ENCODE measurements at places on chromosomes 5 and 9.
A peak's percentile ranks its signal among the peaks of the same experiment; 100 is the strongest.

GRCh38 chr5:139976703-139977102 is 66.4 kb downstream of the NRG2 start:
- no peak for DNase-seq

DNA sequence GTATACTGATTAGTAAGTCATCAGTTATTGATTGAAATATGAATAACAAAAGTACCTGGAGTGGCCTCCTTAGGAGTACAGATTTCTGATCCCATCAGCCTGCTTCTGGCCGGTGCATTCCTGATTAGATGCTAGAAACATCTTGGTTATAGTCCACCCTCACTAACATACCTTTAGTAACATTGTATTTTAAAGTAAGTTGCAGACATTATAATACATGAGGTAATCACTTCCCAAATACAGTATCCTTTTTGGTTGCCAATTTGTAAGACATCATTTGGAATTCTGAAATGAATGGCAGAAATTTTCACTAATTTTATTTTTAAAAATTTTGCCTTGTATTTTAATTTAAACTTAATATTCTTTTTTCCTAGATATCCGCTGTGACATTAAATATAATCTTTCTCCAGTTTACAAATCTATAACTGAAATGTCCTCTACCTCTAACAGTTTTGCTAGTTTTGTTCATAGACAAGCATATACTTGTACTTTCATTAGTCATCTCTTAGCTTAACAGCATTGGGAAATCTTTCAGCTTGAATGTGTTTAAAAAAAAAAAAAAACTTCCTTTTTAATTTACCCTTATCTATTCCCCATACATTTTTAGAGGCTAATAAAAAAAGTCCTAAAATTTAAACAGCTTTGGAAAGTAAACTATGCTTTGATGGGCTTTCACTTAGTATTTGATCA is 178.9 kb downstream of the XRCC4 start:
- DNase-seq: no peak

DNA sequence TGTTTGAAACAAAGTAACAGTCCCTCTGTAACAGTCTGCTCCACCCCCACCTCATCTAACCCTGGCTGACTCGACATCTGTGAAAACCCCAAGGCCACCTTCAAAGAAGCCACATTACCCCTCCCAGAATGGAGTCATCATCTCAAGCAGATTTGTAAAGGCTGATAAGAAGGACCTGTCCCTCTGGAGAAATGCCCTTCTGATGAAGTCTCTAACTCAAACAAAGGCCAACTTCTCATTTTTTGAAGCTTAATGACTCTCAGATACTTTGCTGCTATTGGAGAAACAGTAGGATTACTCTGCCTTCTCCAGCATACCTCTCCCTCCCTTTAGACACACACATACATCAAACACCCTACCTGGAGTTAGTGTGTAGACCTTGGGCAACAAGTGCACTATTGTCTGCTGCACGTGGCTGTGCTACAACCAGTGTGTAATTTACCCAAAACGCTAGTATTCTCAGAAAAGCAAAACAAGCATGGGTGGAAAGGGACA is 5.3 kb upstream of the SUSD1 start:
- no peak for DNase-seq

- no peak for DNase-seq
Measured at GRCh38 chr9:16482764-16483163, 387.7 kb downstream of the BNC2 start.

DNA sequence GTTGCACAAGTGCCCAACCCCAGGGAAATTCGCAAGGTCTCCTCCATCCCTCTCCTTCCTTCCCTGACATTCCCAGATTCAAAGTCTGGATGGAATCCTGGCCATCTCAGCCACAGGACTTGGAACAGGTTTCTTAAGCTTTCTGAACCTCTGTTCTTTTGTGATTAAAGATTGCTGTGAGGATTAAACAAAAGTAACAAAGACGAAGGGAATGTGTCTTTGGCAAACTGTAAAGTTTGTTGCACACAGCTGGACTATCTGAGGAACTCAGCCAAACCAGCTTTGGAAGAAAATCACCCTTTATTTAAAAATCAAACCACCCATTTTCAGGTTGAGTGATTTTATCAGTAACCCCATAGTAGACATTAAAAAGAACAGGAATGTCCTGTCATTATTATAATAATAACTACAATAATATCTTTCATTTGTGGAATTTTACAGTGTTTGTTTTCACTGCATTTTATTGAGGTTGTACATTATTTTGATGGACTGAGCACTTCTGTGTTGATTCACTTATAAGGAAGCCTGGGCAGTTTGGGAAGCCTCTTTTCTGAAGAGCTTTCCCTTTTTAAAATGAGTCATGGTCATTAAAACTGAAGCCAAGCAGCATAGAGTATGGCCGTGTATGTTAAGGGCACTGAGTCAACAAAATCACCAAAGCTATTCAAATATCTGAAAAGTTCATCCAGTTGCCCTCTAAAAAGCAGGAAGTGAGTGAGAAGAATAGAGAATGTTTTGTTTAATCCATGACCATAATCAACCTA is 310.2 kb downstream of the AGTPBP1 start:
- DNase-seq: no peak

DNA sequence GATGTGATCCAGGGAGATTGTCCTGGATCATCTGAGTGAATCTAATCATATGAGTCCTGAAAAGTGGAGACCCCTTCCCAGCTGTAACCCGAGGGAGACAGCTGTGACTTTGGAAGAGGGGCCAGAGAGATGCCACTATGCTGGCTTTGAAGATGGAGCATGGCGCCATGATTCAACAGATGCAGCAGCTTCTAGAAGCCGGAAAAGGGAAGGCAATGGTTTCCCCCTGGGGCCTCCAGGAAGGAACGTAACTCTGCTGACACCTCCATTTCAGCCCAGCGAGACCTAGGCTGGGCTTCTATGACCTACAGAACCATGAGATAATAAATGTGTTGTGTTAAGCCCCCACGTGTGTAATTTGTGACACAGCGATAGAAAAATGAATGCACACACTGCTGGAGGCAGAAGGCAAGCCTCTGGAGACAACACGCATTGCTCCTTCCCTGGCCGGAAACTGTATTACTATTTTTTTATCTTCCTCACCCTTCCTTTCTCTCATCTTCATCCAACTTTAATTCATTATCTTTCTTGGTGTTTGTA is 16.6 kb upstream of the SARDH start:
- DNase-seq: no peak

GRCh38 chr9:36992501-36993316 is 41.4 kb downstream of the PAX5 start:
- DNase-seq: no peak

DNA sequence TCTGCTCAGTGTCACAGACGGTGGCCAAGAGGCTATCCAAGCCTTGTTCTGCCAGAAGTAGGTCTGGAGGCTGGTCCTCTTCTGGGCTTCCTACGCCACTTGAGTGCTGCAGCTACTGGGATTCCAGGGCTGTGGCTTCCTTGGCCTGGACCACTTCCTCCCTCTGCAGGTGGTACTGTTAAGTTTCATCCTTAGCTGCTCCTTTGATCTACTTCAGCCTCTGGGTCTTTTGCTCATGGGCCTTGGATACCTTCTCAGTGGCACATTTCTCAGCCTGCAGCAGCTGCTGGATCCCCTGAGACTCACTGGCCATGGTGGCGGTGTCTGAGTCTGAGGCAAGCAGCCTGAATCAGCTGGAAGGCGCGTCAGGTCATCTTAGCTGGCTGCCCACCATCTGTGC is 10.3 kb downstream of the CNOT8 start:
- DNase-seq: no peak

GRCh38 chr9:118473521-118473920 is 769.3 kb downstream of the TLR4 start:
- DNase-seq: no peak

- peak; percentile 45 for DNase-seq
Measured at GRCh38 chr9:18255158-18255629, 218.8 kb upstream of the ADAMTSL1 start.

GRCh38 chr5:173624282-173624681 is 7.8 kb upstream of the BOD1 start:
- DNase-seq: no peak

GRCh38 chr5:39478863-39479262 is 54.1 kb upstream of the DAB2 start:
- no peak for DNase-seq

GRCh38 chr5:2373631-2374030 is 377.8 kb downstream of the IRX2 start:
- no peak for DNase-seq

GRCh38 chr5:116771466-116772151 is 197.0 kb upstream of the SEMA6A start:
- no peak for DNase-seq

- DNase-seq: no peak
Measured at GRCh38 chr5:154244476-154244875, 53.9 kb downstream of the GALNT10 start.

- DNase-seq: no peak
Measured at GRCh38 chr5:170986598-170986997, 124.8 kb downstream of the RANBP17 start.

All from hypothalamus (tissue), 51 donors.